ENCODE measurements at places on chromosomes 12 and 14.

DNA sequence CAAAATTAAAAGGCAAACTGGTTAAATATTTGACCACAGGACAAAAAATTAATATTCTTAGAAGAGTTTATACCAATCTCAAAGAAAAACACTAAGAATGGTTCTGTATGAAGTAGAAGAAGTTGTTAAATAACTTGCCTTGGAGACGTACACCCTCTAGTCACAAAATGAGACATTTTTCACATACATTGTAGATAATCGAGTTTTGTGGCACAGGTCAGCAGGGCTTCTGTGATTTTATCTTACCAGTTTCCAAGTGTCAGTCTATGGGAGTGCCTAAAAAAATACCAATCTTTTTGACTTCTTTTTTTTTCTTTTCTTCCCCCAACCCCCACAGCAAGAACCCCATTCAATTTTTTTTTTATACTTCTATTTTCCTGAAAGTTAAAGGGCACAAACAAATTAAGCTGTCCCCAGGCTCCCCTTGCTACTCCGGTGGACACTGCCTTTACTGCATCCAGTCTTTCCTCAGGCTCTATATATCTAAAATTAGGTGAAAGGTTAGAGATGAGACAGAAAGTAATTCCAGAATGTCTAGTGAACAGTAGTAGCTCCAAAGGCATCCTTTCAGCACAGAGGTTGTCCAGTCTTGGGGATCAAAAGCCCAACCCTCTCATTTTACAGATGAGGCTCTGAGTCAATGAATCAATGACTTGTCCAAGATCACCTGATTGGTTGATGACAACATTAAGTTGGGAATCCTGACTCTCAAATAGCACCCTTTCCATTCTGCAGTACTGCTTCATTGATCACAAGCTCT lies 6.2 kb downstream of the LIMA1 start:
- no peak for DNase-seq

DNA sequence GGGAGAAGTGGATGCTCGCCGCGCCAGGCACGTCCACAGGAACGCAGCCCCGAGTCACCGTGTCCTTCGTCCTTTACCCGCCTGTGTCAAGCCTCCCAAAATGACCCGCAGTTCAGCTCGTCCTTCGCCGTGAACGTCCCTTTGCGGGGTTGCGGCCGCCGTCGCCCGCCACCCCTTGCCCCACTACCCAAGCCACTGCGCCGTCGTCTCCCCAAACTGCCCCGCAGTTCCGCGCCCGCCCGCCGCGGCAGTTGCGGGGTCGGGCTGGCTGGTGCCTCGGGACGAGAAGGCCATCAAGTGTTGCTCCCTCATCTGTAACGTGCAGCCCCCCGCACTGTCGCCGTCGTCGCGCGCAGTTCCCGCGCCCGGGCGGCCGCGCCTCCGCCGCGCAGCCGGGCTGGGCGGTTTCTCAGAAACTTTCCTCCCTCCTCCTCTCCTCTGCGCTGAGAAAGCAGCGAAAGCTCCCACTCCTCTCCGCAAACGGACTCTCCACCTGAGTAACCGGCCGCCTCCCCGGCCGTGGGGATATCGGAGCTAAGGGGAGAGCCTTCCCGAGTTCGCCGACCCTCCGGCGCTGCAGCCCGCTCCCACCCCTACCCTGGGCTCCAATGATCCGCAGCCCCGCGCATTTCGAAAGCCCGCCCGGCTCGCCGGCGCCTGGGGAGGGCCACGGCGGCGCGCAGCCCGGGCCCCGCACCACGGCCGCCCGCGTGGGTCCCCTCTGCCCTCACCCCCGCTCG lies 6.7 kb downstream of the CDKN1B start:
- peak; percentile 14 for DNase-seq

- no peak for DNase-seq
Observed at GRCh38 chr14:75459099-75459741, 31.4 kb downstream of the JDP2 start.

GRCh38 chr14:103801459-103801858 lies 45.9 kb downstream of the PPP1R13B start:
- no peak for DNase-seq

DNA sequence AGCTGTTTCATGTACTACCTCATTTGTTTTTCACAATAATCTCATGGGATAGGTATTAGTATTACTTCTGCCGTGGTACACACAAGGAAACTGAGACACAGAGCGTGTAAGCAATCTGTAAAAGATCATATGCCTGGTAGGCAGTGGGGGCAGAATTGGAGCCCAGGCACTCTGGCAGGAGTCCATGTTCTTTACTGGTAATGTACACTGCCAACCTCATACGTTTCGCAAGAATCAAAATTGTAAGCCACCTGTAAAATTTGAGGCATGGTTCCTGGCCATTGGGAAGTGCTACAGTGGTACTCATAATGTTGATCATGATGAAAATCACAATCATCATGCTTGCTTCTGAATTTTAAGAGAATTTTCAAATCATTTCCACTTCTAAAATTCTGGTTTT lies 40.7 kb downstream of the TMTC1 start:
- DNase-seq, result no peak
